ENCODE measurements at places on chromosomes 11 and 22.

DNA sequence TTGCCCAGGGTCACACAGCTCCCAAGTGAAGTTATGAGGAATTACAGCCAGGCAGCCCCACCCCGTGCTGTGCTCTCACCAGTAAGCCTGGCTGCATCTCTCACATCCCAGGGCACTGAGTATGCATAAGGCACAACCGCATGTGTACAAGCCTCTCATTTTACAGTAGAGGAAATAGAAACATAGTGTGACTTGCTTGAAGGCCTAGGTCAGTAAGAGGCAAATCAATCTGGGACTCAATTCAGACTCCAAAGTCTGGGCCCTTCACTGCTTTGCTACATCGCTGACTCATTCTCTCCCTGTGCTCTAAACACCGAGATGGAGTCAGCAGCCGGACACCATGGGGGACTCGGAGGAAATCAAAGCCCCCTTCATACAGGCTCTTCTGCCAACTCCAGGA lies 7.9 kb downstream of the ABTB2 start:
- DNase-seq = no peak

DNA sequence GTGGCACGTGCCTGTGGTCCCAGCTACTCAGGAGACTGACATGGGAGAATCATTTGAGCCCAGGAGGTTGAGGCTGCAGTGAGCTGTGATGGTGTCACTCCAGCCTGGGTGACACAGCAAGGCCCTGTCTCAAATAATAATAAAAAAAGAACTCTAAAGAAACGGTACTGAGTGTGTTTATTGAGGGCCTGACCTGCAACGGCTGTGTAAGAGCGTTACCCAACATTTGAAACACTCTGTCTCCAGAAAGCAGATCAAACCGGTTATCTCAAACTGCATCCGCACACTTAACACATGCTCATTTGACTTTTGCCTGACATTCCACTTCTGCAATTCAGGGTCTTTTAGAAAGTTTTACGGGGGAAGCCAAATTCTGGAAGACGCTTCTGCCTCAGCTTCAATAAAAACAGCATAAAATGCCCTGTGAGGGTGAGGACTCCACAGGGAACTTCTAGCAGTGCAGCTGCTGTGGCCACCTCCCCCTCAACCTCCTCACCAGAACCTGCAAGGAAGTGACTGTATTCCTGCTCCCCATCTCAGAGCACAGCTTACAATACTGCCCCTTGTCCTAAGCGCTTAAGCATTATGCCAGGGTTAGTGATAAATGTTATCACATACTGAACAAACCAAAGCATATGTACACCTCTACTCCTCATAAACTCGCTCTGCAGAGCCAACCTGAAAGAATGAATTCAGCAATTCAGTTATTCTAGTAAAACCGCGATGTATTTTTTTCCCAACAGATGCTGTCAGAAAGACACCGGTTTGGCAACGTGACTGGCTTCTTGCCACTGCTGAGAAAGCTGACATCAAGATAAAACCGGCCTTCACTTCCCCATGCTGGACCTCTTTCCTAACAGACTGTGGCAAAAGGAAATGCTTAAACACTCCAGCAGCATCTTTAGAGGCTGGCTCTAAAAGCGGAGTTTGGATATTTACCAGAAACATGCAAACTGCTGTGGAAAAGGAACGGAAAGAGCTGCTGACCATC lies 52.2 kb downstream of the PRDM10 start:
- DNase-seq = no peak

- DNase-seq = peak; percentile 80
These were observed 657 bp upstream of the MAPK8IP2 start for GRCh38 chr22:50599816-50600455.

GRCh38 chr11:77879218-77879617 lies 58.3 kb downstream of the AAMDC start:
- DNase-seq = no peak

DNA sequence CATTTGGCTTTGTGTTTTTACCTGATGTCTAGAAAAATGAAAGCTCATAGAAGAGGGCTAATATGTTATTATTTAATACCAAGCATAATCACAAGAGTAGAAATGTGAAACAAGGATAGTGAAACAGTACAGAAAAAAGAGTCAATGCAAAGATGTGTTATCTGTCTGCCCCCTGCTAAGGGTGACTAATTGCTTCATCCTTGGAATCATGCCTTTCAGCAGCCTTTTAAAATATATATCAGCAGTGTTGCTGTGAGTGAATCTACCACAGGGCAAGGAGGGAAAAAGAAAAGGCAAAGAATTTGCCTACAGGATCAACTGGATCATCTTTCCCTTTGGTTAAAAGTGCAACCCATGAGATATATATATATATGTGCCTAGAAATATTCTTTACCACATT lies 867.2 kb upstream of the RAG2 start:
- DNase-seq = no peak
